ENCODE measurements at places on chromosomes 7 and 10. TPM values are rescaled to one million over a fixed set of nuclear protein-coding genes. Genes with fewer than 3 reads are reported as not detected.
A peak's percentile ranks its signal among the peaks of the same experiment; 100 is the strongest.

PARP12 gene
- 34.8 TPM for total RNA-seq

ANXA8 gene
- total RNA-seq = 10.1 TPM

GDF2 gene
- total RNA-seq = not detected

ASAH2 gene
- 0.46 TPM for total RNA-seq

ICA1 gene
- 15.1 TPM for total RNA-seq

INA gene
- total RNA-seq = 0.46 TPM

ADO gene
- 27.4 TPM for total RNA-seq

INMT gene
- total RNA-seq = 0.06 TPM

DNA sequence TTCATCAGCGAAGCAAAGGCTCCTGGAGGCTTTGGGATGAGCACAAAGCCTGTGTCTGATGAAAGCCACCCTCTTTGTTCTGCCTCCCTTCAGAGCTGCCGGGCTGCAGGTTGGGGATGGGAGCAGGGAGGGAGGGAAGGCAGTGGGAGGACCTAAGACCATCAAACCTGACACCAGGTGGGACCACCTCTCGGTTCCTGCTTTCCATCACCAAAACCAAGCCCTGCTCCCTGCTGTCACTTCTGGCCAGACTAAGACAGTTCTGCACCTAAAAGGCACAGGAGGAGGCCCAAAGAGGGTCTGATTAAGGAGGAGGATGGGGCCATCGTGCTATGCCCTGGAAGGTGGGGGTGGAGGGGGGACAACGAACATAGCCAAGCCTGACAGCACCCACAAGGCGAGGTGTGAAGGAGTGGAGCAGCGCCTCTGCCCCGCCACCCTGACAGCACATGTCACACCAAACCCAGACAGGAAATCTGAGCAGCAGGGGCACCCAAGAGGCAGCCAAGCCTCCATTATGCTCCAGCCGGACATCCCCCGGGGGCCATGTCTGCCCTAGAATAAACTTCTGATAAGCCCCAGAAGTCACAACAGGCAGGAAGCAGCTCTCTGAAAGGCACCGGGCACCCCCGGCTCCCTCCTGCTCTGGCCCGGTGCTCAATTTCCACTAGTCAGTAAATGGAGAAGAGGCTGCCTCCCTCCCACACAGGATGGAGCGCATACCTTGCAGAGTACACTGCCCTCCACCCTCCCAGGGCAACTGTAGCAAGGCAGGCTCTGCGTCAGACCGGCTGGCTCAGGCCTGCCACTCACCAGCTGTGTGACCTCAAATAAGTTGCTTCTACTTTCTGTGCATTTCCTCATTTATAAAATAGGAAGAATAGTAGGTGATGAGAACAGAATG, 48.9 kb downstream of the DLG5 start:
- peak; percentile 39 for DNase-seq

DNA sequence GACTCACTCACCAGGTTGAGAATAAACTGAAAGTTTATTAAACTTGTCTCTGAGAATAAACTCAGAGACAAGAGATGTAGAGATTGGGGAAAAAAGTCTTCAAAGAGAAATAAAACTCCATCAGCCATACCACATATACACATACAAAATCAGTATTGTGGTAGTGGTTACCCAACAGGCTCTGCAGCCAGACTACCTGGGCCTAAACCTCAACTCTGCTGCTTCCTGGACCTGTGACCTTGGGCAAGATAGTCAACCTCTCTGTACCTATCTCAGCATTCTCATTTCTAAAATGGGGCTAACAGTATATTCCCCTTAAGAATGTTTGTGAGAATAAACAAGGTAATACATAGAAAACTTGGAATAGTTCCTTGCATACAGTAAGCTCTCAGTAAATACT, 15.3 kb downstream of the TPK1 start:
- DNase-seq = no peak

GRCh38 chr10:104317269-104317710, 21.0 kb downstream of the ITPRIP start:
- no peak for DNase-seq

DNA sequence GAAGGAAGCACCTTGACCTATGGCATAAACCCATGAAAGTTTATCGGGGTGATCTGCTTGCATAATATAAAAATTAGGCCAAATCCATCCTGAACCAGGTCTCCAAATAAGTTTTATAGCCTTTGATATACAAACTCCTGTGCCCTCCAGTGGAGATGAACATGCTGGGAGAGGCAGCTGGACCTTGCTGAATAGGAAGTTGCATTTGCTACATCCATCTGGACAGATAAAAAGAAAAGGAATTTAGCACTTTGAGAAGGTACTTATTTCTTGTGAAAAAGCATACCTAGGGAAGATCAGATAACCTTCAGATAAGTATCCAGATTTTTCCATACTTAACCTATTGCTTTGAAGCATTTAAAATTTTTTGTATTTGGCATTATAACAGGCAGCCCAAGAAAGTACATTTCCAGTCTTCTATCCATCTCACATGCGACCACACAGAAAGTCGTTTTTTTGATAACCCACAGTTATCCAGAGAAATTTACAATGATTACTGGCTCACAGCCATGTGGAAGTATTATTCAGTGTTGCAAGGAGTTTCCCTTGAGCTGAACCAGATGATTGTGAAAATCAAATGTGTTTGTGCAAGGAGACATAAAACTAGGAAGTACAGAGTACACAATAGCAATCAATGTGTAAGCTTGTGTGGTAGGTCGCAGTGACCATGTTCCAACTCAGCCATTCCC, 124.4 kb upstream of the STK17A start:
- no peak for DNase-seq

GRCh38 chr10:133253361-133253955, 15.8 kb downstream of the VENTX start:
- no peak for DNase-seq

DNA sequence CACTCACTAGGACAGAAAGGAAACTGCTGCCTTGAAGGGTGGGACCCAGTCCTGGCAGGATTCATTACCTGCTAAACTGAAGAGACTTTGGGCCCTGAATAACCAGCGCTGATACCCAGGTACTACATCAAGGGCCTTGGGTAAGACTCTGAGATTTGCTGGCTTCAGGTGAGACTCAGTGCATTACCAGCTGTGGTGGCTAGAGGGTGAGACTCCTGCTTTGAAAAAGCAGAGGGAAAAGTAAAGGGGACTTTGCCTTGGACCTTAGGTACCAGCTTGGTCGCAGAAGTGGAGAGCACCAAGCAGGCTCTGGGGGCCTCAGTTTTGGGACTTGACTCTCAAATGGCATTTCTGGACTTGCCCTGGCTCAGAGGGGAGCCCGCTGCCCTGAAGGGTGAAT, 673.3 kb downstream of the NXPH1 start:
- no peak for DNase-seq

- DNase-seq = no peak
Observed at GRCh38 chr7:122515404-122515803, 183.5 kb downstream of the RNF133 start.

DNA sequence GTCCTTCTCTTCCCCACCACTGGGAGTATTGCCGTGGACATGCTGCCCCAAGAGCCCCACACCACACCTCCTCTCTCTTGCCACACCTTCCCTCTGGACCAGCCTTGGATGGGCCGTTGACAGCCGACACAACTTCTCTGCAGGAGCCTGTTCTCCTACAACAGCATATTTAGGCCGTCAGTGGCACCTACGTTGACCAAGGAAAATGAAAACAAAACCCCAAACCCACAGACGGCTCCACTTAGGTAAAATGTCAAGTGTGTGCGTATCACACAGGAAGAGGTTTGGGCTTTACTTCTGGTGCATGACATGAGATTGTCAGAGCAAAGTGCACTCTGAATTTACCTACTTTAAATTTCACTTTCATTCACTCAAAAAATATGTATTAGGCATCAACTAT, 246.6 kb downstream of the ZMYND11 start:
- DNase-seq = no peak

DNA sequence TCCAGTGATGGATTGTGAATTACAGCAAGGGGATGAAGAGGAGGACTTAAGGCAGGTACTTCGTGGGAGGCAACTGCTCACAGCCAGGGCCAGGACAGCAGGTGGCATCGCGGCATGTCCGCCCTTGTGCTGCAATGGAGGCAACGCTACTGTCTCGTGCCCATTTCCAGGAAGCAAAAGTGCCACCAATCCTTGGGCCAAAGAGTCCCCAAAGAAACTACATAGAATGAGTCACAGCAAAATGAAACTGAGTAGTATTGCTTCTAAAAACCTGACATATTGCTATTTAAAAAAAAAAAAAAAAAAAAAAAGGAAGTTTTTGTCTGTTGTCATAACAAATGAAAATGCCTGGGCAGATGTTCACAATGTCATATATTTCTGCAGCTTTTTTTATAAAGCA, 46.6 kb downstream of the RSU1 start:
- DNase-seq = no peak

GRCh38 chr10:130715686-130716670, 579.8 kb downstream of the GLRX3 start:
- DNase-seq = no peak

- no peak for DNase-seq
Observed at GRCh38 chr10:124616040-124616835, 127.9 kb downstream of the FAM53B start.

DNA sequence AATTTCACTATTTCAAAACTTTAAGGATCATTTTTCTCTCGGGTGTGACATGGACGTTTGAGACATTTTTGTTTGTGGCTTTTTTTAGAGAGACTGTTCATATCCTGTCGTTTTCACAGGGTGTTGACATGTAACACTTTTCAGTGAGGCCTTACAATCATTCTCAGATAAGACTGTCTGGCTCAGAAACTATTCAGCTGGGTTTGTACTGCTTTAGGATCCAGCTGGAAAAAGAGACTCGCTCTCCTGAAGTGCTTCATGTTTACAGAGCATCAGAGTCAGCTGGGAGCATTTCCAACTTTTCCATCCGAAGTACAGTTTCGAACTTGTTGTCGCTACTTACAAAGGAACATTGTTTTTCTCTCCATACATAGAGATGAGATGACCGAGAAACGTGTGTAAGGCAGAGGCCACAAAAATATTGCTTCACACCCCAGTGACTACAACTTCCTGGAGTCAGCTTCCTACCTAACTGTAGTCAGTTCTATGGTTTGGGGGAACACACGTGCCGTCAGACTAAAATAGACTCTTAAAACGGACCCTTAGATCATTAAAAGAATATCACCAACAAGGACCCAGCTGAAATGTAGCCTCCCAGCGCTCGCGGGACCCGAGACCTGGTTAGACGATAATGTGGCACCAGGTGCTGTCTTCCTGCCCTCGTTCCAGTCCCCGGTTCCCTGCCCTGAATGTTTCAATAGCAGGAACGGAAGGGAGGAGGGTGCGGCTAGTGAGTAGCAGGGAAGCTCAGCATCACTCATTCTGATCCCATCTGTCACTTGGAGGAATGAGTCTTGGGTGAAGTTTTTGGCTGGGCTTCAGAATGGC, 78.0 kb downstream of the MKI67 start:
- peak; percentile 11 for DNase-seq

DNA sequence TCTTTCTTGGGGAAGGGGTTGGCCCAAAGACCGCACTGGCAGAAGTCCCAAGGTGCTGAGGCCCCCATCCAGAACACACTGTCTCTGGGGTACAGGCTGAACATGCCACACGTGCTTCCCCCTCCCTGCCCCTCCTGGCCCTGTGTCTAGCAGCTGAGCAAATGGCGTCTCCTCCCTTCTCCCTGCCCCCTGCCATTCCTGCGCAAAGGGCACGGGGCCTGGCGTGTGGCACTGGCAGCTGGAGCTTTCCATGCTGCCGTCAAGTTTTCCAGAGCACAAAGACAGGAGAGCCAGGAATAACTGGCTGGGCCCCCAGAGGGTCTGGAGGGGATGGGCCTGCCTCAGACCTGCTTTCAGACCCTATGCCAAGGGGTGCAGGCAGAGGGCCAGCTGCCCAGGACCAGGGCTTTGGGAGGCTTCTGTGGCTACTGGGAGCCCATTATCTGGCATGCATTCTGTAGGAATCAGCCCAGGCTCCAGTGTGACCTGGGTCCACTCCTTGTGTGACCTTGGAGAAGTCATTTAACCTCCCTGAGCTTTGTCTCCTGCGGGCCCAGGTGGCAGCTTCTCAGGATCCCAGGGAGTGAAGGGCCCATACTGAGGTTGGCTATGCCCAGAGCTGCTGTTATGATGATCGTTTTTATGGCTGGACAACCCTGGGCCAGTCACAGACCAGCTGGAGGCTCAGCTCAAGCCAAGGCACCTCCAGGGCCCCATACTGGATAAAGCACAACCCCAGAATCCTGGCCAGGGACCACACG, 710 bp upstream of the LDB3 start:
- DNase-seq = no peak

DNA sequence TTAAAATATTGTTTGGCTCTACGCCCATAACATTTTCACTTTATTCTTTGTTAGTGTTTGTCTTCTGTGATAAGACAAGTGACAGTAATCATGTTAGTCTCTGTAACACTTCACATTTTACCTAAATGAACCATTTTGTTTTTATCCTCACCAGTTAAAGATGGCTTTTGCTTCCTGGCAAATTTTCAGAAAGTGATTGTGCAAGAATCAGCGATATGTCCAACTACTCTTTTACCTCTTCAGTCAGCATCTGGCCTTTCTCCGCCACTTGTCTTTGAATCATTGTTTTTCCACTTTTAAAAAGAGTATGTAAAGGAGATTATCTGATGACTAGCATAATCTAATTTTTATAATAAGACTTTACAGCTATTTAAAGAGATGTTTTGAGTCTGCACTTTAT, 3.5 kb downstream of the DGKB start:
- no peak for DNase-seq

- no peak for DNase-seq
Observed at GRCh38 chr10:118383063-118383689, 41.1 kb upstream of the FAM204A start.

- peak; percentile 35 for DNase-seq
Observed at GRCh38 chr7:128176696-128177095, 64.4 kb upstream of the LEP start.

DNA sequence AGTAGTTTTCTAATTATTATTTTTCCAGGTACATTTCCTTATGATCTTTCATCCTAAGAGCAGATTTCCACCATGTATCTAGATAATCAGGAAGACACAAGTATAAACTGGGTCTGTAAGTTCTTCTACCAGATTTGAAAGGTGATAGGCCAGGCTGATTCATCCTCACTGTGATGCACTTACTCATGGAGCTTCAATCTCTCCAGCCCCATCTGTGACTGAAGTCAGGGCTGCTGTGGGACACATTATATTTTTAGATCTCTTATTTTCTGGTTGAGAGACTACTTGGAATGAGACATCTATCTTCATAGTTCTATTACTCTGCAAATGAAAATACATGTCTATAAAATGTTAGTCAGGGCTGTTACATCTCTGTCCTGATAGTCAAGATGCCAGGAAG, 85.5 kb upstream of the SLC25A13 start:
- no peak for DNase-seq
